Stimulated activated CD4-positive, alpha-beta T cell treated with anti-CD3 and anti-CD28 coated beads, Interleukin-2, amount 100 ng/mL, for 4 hours (primary cell): ENCODE measurements at places on chromosomes 5 and 9.

GRCh38 chr9:71821405-71821804 is 53.1 kb upstream of the CEMIP2 start:
- no peak for DNase-seq

GRCh38 chr5:16592255-16592654 is 24.5 kb downstream of the RETREG1 start:
- no peak for DNase-seq

GRCh38 chr5:135977375-135977928 is 22.7 kb upstream of the LECT2 start:
- peak; percentile 5 for DNase-seq

DNA sequence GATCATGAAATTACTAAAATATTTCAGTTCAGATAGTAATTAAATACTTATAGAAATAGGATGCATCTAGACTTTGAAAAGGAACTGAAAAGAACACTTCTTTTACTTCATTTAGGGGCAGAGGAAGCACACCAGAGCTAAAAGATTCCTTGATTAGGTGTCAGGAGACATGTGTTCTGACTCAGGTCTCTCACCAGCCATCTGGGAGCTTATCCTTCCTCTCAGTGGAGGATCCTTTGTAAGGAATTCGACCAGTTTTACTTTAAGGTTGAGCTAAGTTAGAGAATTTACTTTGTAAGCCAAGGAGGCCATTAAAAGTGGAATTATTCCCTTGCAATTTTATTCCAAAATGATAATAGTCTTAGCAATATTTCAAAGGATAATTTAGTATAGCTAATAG is 16.7 kb downstream of the VCAN start:
- no peak for DNase-seq

DNA sequence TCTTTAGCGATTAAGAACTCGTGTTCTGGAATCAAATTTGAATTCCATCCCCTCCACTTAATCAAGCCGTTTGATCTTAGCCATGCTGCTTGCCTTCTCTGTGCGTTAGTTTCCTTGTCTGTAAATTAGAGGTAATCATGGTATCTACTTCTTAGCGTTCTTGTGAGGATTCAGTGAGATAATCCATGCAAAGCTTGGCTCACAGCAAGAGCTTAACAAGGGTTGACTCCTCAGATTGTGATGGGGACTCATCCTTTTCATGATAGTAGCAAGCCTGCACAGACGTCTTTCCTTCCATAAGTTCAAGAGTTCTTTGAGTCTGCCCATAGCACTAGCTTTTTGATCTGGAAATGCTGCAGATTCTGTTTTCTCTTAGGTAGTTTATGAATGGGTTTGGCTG is 72.8 kb downstream of the TRIO start:
- no peak for DNase-seq

GRCh38 chr9:133226219-133227171 is 17.4 kb upstream of the OBP2B start:
- DNase-seq, result no peak

- DNase-seq, result no peak
Measured at GRCh38 chr5:160850421-160850820, 1.6 kb downstream of the ATP10B start.

- no peak for DNase-seq
Measured at GRCh38 chr9:122252796-122253195, 11.8 kb downstream of the RBM18 start.

GRCh38 chr5:22076586-22076985 is 776.6 kb downstream of the CDH12 start:
- no peak for DNase-seq

- DNase-seq, result no peak
Measured at GRCh38 chr5:98333921-98334320, 439.5 kb upstream of the RGMB start.

DNA sequence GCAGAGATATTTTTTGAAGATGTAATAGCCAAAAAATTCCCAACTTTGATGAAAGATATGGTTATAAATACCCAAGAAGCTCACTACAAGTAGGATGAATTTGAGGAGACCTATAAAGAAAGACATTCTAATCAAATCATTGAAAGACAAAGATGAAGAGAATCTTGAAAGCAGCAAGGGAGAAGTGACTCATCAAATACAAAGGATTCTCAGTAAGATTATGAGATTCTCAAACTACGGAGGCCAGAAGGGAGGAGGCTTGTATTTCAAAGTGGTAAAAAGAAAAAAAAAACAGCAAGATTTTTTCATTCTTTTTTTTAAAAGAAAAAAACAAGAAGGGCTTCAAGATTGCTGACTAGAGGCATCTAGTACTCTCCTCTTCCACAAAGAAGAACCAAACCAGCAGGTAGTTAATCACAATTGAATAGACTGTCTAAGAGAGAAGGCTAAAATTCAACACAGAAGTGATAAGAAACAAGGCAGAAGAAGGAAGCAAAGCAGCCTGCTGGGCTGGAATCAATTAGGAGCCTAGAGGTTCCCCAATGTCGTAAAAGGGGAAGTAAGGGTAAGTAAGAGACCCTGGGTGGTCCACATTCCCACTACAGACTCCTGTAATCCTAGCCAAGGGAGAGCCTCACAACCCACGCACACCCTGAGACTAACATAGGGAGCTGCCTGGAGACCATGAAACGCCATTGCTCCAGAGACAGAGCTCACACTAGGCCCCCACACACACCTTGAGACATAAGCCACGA is 59.1 kb upstream of the NIPAL4 start:
- DNase-seq, result no peak

GRCh38 chr5:76733049-76733417 is 17.1 kb downstream of the F2R start:
- no peak for DNase-seq

GRCh38 chr5:107861565-107861964 is 190.8 kb upstream of the EFNA5 start:
- no peak for DNase-seq

- no peak for DNase-seq
Measured at GRCh38 chr5:93585041-93585766, 2.2 kb downstream of the NR2F1 start.

- no peak for DNase-seq
Measured at GRCh38 chr9:129483415-129484351, 137.2 kb downstream of the C9orf50 start.

DNA sequence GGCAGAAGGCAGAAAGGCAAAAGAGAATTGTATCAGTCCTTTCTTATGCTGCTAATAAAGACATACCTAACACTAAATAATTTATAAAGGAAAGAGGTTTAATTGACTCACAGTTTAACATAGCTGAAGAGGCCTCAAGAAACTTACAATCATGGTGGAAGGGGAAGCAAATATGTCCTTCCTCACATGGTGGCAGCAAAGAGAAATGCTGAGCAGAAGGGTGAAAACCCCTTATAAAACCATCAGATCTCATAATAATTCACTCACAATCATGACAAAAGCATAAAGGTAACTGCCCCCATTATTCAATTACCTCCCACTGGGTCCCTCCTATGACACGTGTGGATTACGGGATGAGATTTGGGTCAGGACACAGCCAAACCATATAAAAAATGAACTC is 312.5 kb upstream of the PTGER4 start:
- DNase-seq, result no peak

DNA sequence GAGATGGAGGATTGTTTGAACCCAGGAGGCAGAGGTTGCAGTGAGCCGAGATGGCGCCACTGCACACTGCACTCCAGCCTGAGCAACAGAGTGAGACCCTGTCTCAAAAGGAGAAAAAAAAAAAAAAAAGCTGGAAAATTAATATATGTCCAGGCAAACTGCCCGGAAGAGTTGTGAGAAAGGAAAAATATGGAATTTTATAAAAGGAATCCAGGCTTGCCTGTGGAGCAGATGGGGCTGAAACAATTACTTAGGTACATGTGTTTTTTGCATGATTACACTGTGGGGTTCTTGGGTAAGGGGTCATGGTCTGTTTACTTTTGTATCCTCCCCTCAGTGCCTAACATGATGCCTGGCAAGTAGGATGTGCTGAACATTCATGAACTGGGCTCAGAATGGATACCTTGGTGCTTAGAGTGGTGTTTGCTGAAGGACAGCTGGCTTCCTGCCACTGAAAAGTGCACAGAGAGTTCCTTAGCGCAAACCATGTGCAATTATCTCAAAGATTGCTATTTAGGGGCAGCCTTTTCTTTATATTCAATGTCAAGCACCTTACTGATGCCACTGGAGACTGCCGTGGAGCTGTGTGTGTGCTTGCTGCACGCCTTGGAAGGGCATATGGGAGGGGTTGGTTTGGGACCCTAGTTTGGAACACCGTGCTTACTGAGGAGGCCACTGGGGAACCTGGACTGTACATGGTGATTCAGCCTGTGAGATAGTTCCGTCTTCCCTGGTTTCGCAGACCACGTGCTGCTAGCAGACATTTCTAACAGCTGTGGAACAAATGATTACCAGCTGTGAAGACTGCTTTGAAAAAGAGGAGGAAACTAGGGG is 78.4 kb downstream of the MAP1B start:
- no peak for DNase-seq

DNA sequence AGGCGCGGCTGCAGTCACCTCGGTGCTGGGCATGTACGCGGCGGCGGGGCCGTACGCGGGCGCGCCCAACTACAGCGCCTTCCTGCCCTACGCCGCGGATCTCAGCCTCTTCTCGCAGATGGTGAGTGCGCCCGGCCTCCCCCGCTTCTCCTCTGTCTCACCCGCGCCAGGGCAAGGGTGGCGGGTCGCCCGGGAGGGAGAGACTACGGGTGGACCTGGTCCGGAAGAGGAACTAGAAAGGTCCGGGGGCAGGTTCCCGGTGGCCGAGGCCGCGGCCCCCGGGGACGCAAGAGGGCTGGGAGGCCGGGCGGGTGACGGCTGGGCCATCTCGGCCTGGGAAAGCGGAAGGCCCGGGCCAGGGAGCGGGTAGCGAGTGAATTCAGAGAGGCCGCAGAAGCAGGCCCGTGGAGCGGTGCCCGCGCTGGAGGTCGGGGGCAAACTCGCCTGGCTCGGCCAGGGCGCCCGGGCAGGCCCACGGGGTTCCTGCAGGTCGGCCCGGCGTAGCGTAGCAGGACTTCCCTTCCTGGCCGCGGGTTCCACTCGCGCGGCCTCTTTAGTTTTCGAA is 711 bp downstream of the IRX1 start:
- DNase-seq, result no peak

- DNase-seq, result no peak
Measured at GRCh38 chr5:174745590-174746103, 21.3 kb downstream of the MSX2 start.

GRCh38 chr5:14266686-14267085 is 123.5 kb downstream of the TRIO start:
- no peak for DNase-seq

- no peak for DNase-seq
Measured at GRCh38 chr9:87844506-87844905, 38.2 kb upstream of the SPATA31E1 start.

DNA sequence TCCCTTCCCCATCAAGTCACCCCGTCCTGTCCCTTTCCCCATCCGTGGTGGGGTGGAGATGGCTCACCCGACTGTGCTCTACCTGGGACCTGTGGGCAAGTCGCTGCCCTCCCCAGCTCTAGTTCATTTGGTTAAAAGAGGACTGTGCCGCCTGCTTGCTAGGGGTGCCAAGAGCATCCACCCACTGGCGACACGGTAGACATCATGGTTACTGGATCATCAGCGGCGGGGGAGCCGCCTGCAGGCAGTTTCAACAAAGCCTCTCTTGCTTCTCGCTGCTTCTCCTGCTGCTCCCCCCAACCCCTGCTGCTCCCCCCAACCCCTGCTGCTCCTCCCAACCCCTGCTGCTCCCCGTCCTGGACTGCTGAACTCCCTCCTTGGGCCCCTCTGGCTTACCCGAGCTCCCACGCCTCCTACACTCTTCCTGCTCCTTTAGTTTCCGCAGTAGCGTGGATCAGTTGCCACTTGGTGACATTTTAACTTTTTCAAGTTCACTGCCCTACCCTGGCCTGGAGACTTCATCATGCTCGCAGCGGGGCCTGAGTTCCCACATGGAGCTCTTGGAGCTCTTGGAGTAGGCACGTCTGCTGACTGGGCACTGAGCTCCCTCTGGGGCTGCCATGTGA is 22.0 kb upstream of the SCGB3A1 start:
- no peak for DNase-seq

DNA sequence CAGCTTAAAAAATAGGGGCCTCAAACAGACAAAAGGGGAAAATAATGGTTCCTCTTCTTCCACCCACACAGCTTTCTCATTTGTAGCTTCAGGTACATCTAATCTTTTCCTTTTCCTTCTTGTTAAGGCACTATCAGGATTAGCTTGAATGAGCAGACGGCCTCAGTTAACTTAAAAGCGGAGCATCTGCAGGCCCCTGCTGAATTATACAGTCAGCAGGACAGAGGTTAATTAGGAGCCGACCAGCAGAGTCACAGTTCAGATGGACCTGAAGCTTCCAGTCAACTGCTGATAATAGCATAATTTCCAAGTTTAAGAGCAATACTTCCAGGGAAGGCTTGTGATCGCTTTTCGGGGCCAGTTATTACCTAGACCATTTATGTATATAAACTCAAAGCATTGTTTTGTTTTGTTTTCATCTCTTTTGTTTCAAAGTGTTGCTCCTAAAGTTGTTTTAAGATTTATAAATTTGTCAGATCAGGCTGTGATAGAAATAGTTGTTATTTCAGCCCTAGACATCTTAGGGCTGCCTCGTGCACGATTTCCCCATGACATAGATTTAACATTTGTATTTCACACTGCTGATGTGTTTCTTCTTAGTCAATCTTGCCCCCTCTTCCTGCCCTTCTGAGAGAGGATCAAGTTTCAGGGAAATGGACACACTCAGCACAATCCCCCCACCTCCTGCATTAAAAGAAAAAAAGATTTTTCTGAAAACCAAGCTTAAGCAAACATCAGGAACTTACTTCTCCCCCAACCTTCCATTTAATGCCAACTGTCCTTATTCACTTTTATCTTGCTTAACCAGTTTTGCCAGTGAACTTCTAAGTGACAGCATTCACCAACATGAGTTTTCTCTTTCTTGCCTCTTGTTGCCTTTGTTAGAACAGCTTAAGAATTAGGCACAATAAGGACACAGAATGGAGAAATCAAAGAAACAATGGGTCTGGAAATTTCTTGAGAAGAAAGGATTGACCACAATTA is 449.8 kb downstream of the ARHGEF28 start:
- no peak for DNase-seq

GRCh38 chr5:135326296-135327254 is 72.5 kb downstream of the MACROH2A1 start:
- DNase-seq, result no peak

DNA sequence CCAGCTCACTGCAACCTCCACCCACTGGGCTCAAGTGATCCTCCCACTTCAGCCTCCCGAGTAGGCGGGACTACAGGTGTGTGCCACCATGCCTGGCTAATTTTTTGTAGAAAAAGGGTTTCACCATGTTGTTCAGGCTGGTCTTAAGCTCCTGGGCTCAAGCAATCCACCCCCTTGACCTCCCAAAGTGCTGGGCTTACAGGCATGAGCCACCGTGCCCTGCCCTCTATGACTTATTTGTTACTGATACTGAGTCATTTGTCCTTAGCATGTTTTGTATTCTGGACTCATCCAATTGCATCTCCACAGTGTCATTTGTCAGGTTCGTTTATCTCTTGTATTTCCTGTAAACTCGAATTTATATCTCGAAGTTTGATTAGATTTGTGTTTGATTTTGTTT is 2.7 kb upstream of the ITK start:
- no peak for DNase-seq

- DNase-seq, result no peak
Measured at GRCh38 chr9:125926936-125927335, 179.8 kb downstream of the PBX3 start.

GRCh38 chr9:134887219-134887618 is 6.6 kb downstream of the FCN2 start:
- DNase-seq, result no peak
